Stimulated activated CD8-positive, alpha-beta memory T cell treated with anti-CD3 and anti-CD28 coated beads, Interleukin-7, amount 100 ng/mL, for 1 hour (primary cell): ENCODE measurements at places on chromosomes 3 and 15.

- DNase-seq = no peak
These were observed 43.4 kb upstream of the XCR1 start for GRCh38 chr3:46070595-46071093.

DNA sequence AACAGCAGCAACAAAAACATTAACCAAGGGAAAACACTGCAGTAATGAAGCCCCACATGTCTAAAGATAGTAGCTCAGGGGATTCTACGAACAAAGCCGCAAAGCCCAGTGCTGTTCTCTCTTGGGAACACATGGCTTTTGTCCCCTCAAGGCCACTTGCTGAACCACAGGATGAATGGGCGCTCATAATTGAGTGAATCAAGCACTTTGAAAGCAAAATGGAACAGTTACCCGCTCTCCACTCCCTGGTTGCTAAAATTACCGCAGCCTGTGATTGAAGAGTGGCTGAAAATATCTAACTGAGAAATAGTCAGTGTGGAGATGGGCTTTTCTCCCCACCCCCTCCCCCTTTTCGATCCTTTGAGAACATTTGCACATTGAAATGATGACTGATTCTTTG is 39.6 kb downstream of the RASGRF1 start:
- no peak for DNase-seq

GRCh38 chr15:93265111-93265556 is 176.1 kb upstream of the RGMA start:
- no peak for DNase-seq

DNA sequence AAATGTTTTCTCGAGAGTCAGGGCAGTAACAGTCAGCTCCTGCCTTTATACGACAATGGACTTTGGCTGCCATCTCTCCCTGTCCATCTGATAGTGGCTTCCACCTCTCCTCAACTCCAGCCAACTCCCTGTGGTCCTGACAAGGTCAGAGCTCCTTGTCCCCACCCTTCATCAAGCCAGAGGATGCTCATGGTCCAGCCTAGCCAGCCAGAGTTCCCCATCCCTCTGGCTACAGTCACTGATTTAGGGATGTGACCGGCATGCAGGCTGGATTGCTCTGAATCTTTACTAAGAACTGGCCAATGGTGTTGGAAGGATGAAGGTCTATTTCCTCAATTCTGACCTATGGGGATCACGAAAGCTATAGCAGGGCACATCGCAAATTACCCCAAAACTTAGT is 156.1 kb downstream of the OR4M2 start:
- DNase-seq = no peak

DNA sequence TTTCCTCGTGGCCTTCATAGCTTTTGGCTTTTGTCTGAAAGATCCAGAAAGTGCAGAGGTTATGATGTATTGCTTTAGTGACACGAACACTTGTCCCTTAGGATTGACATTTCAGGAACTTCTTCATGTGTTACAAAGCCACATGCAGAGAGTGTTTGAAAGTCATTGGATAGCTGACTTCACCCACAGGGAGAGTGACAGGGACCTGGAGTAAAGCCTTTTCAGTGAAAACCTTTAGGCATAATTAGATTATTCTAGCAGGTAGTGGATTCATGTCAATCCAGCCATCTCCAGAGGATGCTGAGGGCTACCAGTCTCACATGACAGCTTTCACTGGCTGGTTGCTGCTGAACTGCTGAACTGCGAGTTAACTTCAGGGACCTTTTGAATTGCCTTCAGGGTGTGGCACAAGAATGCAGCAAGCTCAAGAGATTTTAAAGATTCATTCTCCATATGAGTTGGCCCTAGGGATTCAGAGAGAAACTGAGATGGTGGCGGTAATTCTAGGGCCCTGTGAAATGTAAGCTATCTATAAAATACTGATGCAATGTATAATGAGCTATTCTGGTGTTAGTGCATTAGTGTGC is 267.0 kb upstream of the GOLIM4 start:
- no peak for DNase-seq

DNA sequence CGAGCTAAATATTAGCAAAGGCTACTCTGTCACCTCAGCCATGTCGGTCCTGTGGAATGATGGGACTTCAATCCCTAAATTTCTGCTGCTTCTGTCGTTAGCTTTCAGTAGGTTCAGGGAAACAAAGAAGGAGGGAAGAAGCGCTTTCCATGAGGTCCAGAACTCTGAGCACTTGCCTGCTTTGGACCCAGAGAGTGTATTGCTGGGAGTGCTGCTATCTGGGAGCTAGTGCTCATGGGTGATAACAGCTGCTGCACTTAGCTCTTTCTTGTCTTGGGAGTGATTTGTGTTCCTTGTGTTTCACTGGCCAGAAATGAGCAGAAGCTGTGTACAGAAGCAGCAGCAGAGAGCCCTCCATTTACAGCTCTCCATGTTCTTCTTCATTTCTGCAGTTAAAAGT is 369.8 kb downstream of the DIPK2A start:
- DNase-seq = no peak

DNA sequence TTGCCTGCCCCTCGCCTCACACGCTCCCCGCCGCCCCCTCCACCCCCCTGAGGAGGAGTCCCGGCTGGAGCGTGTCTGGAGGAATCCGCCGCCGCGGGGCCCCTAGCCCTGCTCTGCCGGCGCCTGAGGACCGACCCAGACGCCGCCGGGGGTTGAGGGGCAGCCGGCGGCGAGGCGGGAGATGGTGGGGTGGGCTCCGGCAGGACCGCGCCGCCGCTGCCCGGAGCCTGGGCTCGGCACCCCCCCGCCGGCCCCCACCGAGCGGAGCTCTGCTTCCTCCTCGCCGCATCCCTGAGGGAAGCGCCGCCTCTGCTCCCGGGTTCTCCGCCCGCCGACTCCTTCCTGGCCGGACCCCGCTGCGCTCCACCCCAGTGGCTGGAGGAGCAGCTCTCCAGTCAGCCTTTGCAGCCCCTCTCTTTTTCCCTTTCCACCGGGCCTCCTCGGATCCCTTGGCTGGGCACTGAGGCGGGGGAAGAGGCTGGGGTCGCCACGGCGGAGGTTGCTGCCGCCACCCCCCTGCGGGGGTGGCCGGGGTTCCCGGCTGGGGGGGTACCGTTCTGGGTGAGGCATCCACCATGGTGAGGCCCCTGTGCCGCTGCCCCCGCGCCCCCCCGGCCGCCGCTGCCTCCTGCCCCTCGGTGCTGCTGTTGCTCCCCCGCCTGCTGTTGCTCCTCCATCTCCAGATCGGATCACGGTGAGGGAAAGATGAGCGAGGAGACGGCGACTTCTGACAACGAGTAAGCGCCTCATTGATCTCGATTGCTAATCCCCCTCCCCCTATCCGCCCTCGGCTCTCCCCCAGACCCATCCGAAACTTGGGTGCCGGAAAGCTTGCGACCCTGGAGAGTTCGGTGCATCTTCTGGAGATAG is at the start of gene SPRED1:
SPRED1 (plus strand) TSS at position 356 of the 870 bp plus-strand sequence; CDS start at position 706, 350 bp downstream.
- DNase-seq = no peak

DNA sequence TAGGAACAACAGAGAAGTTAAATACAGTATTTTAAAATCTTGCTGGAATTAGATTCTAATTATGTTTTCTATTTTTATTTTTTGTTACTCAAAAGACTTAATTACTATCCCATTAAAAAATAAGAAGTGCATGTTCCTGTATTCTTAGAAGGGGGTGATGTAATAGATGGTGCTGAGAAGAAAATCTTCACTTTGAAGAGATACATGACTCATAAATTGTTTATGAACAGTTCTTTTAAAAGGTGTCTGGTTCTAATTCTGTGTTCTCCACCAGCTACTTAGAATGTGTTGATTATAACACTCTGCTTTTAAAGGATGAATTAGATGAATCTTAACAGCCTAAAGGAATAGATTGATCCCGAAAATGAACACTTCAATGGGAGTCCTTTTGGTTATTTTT is 8.2 kb downstream of the RCN2 start:
- DNase-seq = no peak

GRCh38 chr15:101526442-101526841 is 36.9 kb upstream of the PCSK6 start:
- DNase-seq = no peak

DNA sequence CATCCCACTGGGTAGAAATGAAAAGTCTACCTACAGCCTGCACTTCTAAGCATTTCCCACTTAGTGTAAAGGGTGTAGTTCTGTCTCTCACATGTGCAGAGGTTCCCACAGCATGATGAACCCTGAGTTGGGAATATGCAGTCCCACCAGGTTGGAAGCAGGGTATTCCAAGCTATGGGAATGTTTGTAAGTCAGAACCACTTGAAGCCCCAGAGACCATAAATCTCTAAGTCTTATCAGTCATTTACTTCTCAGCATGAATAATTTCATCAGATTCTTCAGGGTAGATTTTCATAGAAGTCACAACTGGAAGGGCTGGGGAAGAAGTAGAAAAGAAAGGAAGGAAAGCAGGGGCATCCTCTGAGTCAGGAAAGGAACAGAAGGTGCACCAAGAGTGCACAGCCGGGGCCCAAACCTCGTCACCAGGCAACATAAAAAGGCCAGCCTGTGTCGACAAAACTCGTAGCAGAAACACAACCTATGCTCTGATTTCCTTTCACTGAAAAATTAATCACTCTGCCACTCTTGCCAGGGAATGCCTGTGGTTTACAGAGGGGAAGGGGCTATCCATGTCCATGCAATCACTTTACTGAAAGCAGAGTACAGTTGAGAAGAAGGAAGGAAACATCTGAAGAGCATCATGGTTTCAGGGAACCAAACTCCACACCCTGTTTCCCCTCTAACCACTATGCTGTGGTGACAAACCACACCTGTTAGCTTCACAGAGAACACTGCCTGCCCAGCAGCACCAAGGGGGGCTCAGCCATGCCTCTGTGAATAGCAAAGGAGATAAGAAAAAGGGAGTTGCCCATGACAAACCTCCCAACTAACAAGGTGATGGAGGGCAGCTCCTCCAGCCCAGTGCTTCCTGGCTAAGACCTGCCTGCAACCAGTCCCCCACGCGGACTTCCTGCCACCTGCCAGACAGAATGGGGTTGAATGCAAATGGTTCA is 40.5 kb downstream of the SH3BP5 start:
- DNase-seq = peak; percentile 45

DNA sequence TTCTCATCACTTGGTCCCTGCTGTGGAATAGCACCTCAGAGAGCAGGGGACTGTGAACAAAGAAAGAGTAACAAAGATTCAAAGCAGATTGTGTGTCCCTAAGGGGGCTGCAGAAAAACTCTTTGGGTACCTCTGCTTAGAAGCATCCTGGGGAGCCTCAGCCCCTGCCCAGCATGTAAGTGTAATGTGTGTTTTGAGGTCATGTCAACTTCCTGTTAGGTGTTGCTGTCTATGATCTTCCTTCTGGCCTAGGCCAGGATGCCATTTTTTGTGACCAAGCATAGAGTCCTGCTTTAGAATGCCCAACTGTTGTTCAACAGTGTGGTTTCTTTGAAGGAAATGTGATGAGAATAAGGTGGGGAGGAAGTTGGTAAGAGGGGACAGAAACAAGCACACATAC is 77.1 kb upstream of the BCL6 start:
- DNase-seq = no peak

DNA sequence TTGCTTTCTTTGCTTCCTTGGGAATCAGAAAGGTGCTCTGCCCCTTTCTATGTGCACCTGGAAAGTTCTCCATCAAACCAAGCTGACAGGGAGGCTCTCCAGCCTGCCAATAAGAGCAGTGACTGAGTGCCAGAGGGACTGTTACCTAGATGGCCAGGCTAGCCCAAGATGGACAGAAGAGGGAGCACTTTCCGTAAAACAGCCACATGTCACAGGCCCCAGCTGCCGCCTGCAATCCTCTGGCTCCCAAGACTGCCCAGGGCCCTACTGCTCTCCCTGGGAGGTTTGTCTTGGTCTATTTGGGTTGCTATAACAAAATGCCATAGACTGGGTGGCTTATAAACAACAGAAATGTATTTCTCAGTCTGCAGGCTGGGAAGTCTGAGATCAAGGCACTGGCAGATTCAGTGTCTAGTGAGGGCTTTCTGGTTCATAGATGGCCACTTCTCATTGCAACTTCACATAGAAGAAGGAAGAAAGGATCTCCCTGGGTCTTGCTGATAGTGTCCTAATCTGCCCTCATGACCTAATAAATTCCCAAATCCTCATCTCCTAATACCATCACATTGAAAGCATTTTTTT is 72.3 kb downstream of the TAMM41 start:
- no peak for DNase-seq

DNA sequence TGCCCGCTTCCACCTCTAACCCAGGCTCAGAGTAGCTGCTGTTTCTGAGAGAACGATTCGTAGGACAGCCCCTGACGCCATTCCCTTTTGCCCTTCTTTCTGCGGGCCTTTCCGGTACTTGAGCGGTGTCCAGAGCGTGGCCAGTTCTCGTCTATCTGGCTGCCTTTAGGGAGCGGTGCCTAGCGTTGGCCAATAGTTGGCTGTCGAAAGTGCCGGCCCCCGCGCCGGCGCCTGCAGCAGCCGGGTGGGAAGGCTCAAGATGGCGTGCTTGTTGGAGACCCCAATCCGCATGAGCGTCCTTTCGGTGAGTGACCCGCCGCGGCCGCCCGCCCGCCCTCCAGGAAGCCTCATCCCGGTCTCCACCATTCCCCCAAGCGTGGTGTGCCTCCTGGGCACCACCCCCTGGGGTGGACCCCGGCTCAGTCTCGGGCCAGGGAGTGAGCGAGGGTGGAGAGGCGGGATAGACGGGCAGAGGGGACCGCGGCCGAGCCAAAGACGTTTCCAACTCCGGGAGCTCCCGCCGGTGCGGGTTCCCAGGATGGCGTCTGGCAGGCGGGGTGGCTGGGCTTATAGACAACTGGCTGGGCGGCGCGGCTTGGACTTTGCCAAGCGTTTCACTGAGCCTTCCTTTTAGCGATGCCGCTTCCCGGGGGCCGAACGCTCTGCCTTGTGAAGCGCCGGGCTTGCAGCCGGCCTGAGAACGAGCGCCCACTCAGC is at the start of gene ARMC8:
ARMC8 (plus strand) TSS at position 6 of the 717 bp plus-strand sequence; CDS start at position 260, 254 bp downstream.
- DNase-seq = no peak

GRCh38 chr3:186986406-186986805 is 56.1 kb downstream of the ST6GAL1 start:
- DNase-seq = no peak

GRCh38 chr3:110567029-110567428 is 504.6 kb upstream of the NECTIN3 start:
- DNase-seq = no peak

GRCh38 chr15:79562899-79563298 is 130.8 kb downstream of the MINAR1 start:
- DNase-seq = no peak

DNA sequence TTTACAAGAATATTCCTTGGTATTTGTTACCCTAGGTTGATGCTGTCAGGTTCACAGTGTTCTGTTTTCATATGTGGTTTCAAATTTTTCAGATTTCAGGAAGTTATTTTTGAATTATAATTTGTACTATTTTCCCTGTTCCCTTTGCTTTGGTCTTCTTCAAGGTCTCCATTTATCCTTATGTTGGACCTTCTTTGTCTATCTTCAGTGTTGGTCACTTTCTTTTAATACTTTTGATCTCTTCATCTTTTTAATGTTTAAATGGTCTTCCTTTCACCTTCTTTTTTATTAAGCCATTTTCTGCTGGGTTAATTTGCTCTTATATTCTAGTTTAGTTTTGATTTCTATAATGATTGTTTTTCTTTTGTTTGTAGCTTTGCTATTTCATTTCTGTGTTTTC is 61.3 kb downstream of the KLHL25 start:
- DNase-seq = no peak

- DNase-seq = no peak
These were observed 65.2 kb upstream of the TRA2B start for GRCh38 chr3:186002884-186003472.
